ENCODE measurements at places on chromosomes 12 and 14.

GRCh38 chr12:21642707-21643389, 14.8 kb downstream of the LDHB start:
- no peak for DNase-seq

DNA sequence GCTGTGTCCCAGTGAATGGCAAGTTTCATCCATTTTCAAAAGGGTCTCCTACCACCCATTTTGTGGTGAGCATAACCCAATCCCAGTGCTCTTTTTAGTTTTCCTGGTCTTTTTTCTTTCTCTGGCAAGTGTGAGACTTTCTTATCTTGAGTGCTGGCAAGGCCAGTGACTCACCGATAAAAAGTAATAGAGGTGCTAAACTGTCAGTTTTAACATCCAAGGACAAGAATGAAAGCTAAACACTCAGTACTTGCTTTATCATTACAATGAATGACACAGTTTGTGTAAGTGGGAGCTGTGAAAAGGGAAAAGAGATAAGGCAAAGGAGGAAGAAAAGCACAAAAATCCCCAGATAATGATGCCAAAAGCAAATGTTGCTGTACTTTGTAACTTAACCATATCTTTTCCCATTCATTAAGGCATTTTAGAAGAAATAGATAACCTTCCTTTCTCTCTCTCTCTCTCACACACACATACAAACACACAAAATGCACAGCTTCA, 4.9 kb upstream of the LRIG3 start:
- DNase-seq = no peak

GRCh38 chr12:40439771-40440492, 215.1 kb downstream of the LRRK2 start:
- DNase-seq = no peak

DNA sequence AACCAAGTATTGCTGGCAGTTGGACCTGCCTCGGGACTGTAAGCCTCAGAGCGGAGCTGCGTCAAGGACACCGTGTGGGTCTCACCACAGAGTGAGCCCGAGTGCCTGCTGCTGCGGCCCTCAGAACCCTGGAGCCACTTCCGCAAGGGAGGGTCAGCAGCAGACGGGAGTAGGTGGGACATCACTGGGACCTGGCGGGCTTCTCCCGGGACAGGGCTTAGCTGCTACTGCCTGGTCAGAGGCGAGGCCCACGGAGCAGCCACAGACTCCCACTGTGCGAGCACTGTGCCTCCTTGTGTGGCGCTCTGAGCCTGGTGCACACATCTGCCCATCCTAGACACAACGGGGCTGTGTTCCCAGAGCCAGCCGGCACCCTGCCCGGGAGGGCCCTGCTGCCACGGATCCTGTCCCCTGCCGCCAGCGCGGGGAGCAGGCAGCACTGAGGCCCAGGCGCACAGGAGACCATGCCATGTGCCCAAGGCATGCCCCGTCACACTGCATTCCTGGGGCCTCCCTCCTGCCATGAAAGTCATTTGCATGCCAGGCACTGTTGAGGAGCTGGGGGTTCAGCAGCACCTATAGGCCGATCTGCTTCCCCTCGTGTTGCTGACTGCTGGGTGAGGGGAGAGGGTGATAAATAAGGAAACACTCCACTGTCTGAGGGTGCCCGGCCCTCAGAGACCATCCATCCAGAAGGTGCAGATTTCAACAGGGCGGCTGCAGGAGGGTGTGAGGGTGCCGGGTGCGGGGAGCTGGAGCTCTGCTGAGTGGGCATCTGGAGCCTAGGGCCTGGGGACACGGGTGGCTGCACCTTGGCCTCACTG, 10.0 kb downstream of the HIP1R start:
- DNase-seq = no peak

DNA sequence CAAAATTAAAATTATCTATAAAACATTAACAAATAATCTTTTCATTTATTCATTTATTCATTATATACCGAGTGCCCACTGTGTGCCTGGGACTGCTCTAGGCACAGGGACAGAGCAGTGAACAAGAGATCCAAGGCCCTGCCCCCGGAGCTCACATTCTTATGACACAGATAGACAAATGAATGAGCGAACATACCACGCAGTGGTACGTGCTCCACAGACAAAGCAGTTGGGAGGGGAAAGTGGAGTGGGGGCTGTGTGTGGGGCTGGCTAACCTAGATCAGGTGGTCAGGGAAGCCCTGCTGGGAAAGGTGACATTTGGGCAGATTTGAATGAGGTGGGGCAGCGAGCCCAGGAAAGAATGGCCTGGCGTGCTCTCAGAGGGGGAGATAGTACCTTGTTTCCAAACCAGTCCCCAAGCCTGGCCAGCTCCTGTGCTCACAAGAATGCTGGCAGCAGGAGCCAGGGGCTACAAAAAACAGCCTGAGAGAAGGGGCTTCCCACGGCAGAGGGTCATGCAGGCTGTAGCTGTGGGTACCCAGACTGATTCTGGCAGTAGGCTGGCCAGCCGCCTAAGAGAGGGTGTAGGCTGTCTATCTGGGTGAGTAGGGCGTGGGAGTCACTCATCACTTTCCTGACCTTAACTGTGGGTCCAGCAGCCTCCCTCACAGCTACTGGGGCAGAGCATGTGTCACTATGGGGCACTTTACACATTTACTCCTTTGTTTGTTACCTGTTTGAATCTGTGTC, 57.8 kb upstream of the ACTN1 start:
- no peak for DNase-seq

DNA sequence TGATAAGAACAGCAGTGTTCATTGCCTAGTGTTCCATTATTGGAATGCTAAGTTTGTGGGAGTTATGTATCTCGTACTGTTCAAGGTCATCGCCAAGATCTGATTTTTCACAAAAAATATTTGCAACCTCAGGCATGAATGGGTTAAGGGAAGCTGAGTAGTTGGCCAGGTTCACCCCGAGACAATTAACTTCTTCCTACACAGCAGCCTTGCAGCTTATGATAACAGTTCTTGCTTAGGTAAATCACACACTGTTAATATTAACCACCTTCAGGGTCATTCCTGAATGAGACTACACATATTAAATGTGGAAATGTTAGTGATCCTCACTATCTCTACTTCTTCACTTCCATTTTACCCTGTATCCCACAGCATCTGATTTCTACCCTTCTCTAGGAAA, 18.0 kb downstream of the FKBP11 start:
- DNase-seq = no peak

DNA sequence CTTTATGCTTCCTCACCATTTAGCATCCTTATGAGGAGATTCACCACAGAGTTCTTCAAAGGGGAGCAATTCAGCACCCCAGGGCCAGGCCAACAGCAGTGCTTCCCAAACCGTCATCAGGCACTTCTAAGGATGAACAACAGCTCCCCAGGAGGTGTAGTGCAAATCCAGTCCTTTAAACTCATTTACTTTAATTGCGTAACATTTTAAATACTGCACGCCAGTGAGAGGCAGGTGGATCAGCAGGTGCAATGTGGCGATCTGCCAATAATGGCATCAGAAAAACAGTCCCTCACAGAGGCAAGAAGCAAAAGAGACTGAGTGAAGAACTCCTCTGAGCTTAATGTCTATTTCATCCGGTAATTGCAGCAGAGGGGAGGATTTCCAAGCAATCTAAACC, 770.9 kb upstream of the FOXG1 start:
- DNase-seq = no peak

GRCh38 chr12:101115326-101115725, 94.7 kb downstream of the SLC5A8 start:
- DNase-seq = no peak

- no peak for DNase-seq
Observed at GRCh38 chr12:25861226-25861625, 97.3 kb upstream of the RASSF8 start.

- DNase-seq = no peak
Observed at GRCh38 chr12:68904351-68904962, 28.5 kb downstream of the CPM start.

DNA sequence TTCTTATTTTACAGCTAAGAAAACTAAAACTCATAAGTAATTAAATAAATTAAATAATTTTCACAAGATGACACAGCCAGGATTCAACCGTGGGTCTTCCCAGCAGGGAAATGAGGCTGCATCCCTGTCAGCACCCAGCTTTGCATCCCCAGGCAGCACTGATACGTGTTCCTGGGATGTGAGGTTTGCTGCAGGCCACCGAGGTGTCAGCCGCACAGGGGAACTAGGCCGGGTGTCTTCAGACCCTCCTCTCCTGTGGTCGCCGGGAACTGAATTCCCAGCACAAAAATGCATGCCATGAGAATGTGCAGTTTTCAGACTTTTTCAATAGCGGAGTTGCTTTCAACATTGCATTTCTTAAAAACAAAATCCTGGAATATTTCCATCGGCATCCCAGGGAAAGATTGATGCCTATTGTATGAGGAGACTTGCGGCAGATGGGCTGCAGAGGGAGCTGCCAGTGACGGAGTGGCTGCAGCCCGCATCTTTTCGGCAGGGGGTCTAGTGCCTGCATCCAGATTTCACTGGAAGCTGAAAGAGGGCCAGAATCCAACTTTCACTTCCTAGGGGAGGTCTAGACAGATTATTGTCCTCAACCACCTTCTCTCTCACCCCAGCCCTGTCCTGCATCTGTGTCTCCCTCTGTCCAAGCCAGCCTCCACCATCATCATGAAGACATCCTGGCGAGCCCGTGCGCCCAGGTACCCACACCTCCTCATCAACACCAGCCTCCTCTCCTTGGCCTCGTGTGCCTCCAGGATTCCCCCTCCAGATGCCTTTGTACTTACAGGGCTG, 12.6 kb downstream of the LRTM2 start:
- no peak for DNase-seq

- DNase-seq = no peak
Observed at GRCh38 chr14:35986219-35986573, 160.1 kb downstream of the BRMS1L start.

DNA sequence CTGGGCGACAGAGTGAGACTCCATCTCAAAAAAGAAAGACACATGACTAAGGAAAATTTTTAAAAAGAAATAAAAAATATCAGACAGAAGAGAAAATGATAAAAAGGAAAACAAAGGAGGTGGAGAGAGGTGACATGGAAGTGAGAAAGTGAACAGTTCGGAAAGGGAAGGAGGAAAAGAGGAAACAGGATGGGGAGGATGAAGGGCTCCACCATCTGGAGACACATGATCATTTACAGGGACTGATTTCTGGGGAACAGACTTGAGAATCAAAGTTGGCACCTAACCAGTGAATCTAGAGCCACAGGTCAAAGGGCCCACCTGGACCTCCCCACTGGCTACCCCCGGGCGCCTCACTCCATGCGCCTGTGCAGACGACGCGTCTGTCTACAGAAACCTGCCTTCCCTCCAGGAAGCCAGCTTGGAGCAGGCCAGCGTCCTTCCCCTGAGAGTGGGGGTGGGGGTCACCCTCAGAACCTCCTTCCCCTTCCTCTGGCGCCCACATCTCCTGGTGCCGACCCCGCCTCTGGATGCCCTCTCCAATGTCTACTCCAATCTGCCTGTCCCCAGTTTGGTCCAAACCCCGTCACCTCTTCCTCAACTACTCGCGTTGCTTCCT, 60.5 kb downstream of the AMN start:
- DNase-seq = no peak

GRCh38 chr12:51905471-51906429, 1.6 kb upstream of the ACVRL1 start:
- DNase-seq = no peak

GRCh38 chr12:47397664-47398281, 308.1 kb downstream of the RPAP3 start:
- DNase-seq = no peak

- DNase-seq = no peak
Observed at GRCh38 chr12:127570387-127570786, 696.6 kb upstream of the TMEM132C start.

DNA sequence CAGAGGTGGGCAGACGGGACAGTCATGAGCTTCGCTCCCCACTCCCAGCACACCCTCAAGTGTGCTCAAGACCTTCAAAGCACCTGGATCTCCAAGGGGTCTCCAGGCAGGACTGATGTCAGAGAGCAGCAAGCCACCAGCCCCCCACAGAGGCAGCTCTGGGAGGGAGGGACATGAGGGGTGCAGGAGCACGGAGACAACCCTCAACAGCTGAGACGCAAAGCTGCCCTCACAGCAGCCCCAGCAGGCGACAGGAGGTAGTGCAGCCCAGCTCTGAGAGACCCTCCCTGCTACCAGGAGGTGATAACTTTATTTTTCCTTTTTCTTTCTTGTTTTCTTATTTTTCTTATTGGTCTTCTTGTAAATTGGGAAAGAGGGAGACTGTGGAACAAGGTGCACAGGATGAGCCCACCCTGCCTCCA, 17.9 kb downstream of the SIVA1 start:
- DNase-seq = no peak

- no peak for DNase-seq
Observed at GRCh38 chr12:93638954-93639353, 38.2 kb upstream of the CRADD start.

DNA sequence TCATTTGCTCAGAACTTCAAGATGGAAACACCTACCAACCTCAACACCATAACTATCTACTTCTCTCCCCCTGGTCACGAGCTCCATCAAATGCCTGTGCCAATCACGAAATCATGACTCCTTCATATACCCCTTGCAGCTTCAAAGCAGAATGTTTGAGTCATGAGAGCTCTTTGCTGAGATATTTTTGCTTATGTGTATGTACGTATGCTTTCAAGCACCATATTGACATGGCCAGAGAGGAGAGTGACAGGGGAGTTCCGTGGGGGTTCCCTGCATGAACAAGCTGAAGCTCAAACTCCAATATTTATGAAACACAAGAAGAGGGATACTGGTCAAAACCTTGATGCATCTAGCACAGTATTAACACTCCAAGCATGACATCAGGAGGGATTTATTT, 374.4 kb downstream of the DPF3 start:
- DNase-seq = no peak

DNA sequence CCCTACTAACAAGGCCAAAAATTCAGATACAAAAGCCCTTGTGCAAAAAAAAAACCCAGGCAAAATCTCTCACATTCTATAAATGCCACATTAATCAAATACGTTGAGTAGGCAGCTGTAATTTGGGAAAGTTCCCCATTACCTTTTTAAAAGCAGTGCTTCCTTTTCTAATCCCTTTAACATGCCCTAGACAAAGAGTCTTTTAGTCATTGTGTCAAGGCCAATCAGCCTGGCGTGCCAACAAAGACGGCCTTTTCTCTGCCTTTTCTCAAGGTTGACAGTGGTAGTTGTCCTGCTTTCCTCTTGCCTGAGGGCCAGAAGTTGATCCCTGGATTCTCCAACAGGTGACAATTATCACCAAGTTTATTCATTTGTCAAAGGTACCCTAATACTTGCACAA, 62.5 kb upstream of the METAP2 start:
- DNase-seq = no peak

DNA sequence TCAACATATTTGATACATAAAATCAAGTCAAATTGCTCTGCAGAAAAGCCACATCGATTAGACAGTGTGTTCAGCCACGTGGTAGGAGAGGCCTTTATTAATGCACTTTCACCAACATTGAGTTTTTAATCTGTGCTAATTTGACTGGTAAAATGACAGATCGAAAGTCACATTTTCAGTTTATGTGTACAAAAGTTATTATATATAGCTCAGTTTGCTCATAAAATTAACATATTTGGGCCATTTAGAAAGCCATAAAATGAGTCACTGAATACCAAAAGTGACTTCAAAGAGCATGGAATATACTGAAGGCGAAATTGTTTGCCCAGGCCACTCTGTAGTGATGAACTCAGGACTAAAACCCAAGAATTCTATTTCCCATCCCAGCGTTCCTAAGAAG, 26.0 kb downstream of the C12orf42 start:
- no peak for DNase-seq

All from activated CD8-positive, alpha-beta memory T cell treated with anti-CD3 and anti-CD28 coated beads, Interleukin-2, amount 50 U/mL, for 48 hours (primary cell).